Activated T-cell treated with anti-CD3 and anti-CD28 coated beads, Interleukin-2, amount 50 U/mL, for 4 hours (primary cell): ENCODE measurements at places on chromosomes 6 and 20. TPM values are rescaled to one million over a fixed set of nuclear protein-coding genes. Genes with fewer than 3 reads are reported as not detected.

GRCh38 chr20:63317601-63318291 lies 24.8 kb downstream of the COL20A1 start:
- no peak for DNase-seq

- no peak for DNase-seq
Observed at GRCh38 chr20:39762716-39763115, 800.6 kb downstream of the DHX35 start.

The GGTLC1 gene
- not detected for total RNA-seq

The C6orf52 gene
- 4.3 TPM for total RNA-seq

- no peak for DNase-seq
Observed at GRCh38 chr20:57664924-57665588, 44.8 kb downstream of the PMEPA1 start.

DNA sequence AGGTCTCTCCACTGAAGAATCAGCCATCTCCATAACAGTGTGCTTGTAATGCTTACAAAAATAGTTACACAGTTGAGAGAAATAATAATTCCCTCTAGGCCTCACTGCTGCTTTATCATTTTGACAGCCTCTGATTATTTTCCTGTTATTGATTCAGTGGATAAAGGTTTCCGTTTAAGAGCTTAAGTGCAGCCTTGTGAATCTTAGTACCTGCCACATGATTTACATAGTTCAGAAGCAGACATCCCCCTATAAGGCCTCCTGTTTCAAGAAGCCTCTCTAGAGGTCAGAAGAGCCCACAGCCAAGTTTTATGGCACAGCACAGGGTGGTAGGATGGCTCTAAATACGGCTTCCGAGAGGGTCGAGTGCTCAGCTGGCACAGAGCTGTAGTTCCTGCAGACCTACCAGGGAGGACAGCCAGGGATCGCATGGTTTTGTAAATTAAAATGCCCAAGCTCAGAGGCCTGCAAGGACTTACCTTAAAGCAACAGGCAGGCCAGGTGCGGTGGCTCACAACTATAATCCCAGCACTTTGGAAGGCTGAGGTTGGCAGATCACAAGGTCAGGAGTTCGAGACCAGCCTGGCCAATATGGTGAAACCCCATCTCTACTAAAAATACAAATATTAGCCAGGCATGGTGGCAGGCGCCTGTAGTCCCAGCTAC lies 17.6 kb upstream of the PYGB start:
- no peak for DNase-seq

- peak; percentile 79 for DNase-seq
Observed at GRCh38 chr6:44172731-44173500, 14.3 kb downstream of the CAPN11 start.

GRCh38 chr20:49938173-49939163 lies 2.3 kb downstream of the RNF114 start:
- no peak for DNase-seq

The TBX18 gene
- not detected for total RNA-seq

DNA sequence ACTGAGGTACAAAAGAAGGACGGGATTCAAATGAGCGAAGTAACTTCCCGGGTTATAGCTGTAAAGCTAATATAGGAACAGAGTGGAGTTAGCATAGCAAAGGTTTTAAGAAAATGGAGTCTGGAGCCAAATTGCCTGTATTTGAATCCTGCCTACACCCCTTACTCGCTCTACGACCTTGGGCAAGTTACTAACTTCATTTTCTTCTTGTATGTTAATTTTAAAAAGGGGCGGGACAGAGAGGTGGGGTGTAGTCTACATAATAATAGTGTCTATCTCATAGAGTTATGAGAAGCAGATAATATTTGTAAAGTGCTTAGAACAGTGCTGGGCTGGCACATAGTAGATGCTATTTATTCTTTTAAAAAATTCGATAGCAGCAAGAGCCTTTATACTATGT lies 705 bp downstream of the ZSCAN23 start:
- DNase-seq = no peak

DNA sequence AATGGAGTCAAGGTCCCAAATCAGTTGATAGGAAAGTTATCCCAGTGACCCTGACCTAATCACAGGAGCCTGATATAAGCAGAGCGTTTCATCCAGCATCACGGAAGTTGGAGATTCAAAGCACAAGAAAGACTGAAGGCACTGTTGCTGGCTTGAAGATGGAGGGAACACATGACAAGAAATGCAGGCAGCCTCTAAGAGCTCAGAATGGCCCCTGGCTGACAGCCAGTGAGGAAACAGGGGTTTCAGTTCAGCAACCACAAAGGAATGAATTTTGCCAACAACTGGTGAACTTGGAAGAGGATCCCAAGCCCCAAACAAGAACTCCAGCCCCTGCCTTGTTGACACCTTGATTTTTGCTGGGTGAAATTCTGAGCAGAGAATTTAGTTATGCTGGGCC lies 778.5 kb downstream of the MAFB start:
- no peak for DNase-seq

The EBF4 gene
- 1.1 TPM for total RNA-seq

DNA sequence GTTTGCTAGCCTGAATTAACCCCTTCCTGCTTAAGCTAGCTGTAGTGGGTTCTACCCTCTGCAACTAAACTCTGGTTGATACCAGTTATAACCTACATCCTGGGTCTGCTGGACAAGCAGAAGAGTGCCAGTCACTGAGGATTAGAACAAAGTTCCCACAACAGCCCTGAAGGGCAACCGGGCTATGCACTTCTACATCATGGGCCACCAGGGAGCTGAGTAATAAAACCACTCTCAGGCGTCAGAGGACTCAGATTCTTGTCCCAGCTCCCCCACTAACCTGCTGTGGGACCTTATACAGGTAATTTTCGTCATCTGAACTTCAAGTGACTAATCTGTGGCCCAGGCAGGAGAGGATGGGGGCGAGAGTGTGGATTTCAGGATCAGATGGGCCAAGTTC lies 56.8 kb downstream of the EYA2 start:
- DNase-seq = no peak

GRCh38 chr20:38134427-38135270 lies 30.4 kb downstream of the TGM2 start:
- no peak for DNase-seq

DNA sequence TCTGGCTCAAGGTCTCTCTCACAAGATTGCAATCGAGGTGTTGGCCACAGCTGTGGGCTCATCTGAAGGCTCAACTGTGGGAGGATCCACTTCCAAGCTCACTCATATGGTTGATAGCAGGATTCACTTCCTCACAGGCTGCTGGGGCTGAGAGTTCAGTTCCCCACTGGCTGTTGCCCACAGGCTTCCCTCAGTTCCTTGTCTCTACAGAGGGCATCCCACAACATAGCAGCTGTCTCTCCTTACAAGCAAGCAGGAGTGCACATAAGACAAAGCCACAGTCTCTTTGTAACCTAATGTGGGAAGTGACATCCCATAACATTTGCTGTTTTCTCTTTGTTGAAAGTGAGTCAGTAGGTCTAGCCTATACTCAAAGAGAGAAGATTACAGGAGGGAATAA lies 14.0 kb downstream of the SPATS1 start:
- DNase-seq = no peak

DNA sequence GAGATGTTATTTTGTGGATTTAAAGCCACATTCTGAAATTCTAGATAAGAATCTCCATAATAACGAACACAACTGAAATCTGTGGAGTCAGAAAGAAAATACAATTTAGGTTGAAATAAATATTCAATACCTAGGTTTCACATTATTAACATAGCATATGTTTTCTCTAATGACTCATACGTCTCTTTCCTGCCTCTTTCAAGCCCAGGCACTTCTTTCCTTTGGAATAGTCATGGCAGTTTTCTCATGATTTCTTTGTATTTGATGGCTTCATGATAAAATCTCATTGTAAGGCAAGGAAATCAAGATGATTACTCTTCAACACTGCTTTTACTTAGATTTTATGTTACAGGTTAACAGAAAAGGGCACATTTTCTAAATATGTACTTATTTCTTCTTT lies 803.7 kb downstream of the PHF3 start:
- no peak for DNase-seq

- DNase-seq = no peak
Observed at GRCh38 chr6:126020305-126021050, 34.1 kb downstream of the TRMT11 start.

DNA sequence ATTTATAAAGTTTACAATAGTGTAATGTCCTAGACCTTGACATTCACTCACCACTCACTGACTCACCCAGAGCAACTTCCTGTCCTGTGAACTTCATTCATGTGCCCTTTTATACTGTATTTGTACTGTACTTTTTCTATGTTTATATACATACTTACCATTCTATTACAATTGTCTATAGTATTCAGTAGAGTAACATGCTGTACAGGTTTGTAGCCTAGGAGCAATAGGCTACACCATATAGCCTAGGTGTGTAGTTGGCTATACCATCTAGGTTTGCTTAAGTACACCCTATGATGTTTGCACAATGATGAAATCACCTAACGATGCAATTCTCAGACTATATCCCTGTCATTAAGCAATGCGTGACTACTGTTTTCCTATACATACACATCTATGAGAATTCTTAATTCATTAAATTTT lies 17.5 kb downstream of the EDEM2 start:
- no peak for DNase-seq

DNA sequence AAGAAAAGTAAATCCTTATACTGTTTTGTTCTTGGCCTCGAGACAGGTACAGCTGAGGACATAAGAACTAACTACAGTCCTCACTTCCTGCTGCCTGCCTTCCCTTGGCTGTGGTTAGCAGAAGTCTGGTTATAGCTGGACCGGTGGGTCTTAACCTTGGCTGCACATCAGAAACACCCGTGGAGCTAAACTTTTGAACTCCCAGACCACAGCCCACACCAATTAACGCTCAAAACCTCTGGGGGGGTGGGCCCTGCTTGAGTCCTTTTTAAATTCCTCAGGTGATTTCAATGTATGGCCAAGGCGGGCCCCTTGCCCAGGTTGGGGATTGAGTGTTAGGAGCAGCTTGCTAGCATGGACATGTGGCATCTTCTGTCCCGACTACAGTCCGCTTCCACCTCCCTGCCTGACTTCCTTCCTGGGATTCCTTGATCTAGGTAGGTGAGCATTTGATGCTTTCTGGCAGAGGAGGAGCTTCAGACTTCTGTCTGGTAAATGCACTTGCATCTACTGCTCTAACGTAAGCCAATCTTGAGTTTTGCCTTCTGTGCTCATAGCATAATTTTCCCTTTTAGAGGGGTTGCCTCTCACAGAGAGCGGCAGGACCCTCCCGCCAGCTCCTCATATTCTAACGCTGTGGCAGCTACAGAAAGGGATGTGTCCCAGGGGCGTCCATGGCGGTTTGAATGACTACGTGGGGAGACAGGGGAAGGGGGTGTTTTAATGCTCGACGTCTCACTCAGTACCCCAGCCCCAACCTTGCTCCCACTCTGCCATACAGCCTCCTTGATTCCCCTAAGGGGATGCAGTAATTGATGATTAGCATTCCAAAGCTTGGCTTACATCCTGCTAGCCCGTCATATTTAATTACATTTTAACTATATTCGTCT lies 390.1 kb downstream of the ZFAND3 start:
- DNase-seq = no peak
